ENCODE measurements at places on chromosomes 2 and 18. TPM values are rescaled to one million over a fixed set of nuclear protein-coding genes. Genes with fewer than 3 reads are reported as not detected.

GRCh38 chr2:102603904-102604303, 15.4 kb upstream of the SLC9A2 start:
- DNase-seq: peak; percentile 23

GRCh38 chr2:126244937-126245336, 411.0 kb upstream of the GYPC start:
- peak; percentile 41 for DNase-seq

GRCh38 chr18:79707239-79707638, 27.6 kb downstream of the CTDP1 start:
- no peak for DNase-seq

The SULT1C4 gene
- polyA plus RNA-seq: 22.0 TPM

GRCh38 chr2:30716123-30716900, 90.9 kb downstream of the CAPN13 start:
- DNase-seq: no peak

The PLGLB1 gene
- 5.4 TPM for polyA plus RNA-seq

DNA sequence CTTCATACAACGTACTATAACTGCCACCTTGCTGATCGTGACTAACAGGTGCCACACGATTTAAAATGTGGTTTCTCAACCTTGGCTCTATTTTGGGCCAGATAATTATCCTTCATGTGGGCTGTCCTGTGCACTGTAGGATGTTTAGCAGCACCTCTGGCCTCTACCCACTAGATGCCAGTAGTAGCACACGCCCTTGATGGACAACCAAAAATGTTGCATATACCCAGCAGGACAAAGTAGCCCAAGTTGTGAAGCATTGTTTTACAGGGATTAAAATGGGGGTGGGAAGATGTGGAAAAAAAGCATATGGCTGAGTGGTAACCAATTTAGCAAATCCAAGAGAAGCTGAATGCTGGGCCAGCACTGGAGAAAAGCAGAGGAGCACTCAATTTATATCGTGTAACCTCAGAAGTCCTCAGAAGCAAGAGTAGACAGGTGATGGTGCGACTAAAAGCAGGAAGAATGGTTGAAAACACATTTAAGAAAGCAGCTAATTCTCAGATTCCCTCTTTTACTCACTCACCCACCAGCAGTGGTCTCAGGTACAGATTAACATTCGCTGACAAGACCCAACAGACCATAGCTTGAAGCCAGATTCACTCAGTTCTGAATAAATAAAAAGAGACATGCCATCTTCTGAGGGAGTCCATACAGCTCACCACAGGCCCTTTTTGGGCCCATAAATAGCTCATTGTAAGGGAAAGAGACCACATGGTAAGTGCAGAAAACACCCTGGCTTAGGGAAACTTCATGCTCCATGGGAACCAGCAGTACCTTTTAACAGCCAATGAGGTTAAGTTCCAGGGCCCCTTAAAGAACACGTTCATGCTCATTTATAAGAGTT, 50.6 kb downstream of the RAPH1 start:
- DNase-seq: peak; percentile 50

DNA sequence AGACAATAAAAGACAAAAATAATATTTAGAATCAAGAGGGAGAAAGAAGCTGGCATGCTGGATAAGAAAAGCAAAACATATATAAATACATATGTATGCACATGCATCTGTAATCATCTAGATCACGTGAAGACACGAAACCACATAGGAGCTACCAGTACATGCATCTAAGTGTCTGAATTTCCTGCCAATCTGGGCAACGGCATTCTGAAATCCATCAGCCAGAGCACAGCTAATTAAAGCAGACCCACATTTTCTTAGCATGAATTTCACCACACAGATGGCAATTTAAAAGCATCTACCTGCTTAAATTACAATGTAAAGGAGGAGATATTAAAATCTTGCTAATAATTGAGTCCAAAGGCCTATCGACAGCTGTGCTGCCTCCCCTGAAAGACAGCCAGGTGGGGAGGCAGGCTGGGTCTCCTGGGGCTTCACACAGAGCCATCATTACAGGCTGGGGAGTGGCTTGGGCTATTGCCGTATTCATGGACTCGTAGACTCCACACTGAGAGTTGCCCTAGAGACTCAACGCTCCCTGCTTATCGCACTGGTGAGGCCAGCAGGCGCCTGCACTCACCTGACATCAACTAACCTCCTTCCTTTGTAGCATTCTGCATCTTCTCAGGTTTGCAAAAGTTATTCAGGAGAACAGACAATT, 272.5 kb upstream of the PXDN start:
- DNase-seq: no peak

- DNase-seq: no peak
Measured at GRCh38 chr2:140597836-140598235, 1533.0 kb downstream of the LRP1B start.

DNA sequence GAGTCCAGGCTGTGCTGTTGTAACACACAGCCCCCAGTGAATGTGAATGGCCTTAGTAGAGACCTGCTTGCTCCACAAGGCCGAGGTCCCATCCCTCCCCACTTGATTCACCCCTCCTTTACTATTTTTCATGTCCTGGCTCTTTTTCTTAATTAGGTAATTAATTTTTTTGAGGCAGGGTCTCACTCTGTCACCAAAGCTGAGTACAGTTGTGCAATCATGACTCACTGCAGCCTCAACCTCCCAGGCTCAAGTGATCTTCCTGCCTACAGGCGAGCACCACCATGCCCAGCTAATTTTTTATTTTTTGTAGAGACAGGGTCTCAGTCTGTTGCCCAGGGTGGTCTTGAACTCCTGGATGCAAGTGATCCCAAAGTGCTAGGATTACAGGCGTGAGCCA, 19.3 kb downstream of the FBLN7 start:
- no peak for DNase-seq

The NT5DC4 gene
- polyA plus RNA-seq: not detected

GRCh38 chr2:241261628-241262027, 53.8 kb downstream of the HDLBP start:
- DNase-seq: no peak

The PFN4 gene
- polyA plus RNA-seq: 1.5 TPM

The FAM124B gene
- polyA plus RNA-seq: 6.9 TPM

The DUSP19 gene
- 2.1 TPM for polyA plus RNA-seq

GRCh38 chr2:18402831-18403230, 157.6 kb downstream of the RDH14 start:
- DNase-seq: peak; percentile 91

The CDCA7 gene
- polyA plus RNA-seq: 18.2 TPM

The PARD3B gene
- polyA plus RNA-seq: 6.5 TPM

DNA sequence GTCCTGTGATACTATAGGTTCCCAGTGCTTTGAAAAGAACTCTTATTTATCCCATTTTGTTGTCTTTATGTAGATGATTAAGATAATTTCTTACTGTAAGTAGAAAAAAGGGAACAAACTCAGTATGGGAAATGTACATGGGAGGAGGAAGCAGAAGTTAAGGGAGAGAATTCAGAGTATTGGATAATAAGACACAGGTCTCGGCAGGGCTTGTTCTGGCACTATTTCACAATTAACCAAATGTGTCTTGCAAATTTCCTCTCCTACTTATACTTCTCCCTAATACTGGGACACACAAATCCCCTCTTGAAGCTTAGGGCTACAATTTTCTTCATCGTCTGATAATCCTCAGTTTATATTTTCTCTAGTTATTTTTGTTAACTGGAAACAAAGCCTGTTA, 744.0 kb downstream of the ADCYAP1 start:
- peak; percentile 29 for DNase-seq

- DNase-seq: no peak
Measured at GRCh38 chr2:100235098-100235497, 87.2 kb downstream of the LONRF2 start.

DNA sequence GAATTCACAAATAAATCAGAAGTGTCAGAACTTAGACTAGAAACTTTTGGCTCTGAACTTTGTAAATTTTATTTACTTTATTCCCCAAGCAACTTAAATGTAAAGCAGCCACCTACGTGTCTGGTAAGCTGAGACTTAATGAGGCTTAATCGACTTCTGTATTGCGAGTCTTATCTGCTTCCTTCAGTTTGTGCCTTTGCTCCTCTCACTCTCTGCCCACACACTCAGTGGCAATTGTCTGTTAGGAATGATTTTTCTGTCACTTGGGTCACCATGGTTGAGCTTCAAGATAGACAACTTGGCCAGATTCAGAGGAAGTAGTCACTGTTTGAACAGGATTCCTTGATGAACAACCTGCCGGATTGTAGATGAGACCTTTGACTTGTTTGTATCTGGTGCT, 691.4 kb upstream of the FSHR start:
- no peak for DNase-seq

DNA sequence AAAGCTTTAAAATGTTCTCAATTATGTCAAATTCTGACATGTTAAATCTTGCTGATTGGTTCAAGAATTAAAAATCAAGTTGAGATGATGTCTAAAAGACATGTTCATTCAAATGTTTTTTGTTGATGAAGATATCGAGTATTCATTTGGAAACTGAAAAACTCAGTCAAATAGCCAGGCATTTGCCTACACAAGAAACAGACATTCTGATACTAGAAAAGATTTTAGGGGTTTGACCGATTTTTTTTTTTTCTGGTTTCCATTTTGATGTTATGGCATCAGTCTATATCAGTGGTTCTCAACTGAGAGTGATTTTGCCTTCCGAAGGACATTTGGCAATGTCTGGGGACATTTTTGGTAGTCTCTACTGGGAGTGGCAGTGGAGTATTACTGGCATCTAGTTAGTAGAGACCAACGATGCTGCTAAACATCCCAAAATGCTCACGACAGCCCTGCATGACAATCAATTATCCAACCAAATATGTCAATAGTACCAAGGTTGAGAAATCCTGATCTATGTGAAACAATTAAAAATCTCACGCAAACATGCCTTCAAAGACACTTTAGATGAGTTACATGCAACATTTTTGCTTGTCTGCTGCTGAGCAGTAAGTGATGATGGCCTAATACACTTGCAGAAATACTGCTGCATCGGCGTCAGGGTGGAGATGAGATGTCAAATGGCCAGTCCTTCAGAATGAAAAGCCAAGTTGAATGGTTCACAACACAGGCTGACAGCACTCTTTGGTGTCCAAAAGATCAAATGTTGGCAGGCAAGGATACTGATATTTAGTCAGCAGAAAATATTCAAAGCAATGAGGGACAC, 12.5 kb downstream of the RASGRP3 start:
- DNase-seq: no peak

DNA sequence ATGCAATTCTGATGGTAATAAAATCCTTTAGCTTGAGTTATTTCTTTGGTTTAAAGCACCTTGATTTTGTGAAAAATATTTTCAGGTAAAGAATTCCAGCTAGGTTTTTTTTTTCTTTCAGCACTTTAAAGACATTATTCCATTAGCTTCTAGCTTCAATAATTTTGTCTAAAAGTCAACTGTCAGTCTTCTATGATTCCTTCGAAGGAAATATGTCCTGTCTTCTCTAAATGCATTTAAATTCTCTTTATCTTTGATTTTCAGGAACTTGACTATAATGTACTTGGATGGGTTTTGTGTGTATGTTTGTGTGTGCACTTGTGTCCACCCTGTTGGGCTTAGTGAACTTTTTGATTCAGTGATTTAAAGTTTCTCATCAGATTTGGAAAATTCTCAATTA, 4.7 kb downstream of the LONRF2 start:
- DNase-seq: no peak

GRCh38 chr2:16186661-16187481, 246.5 kb downstream of the MYCN start:
- no peak for DNase-seq

DNA sequence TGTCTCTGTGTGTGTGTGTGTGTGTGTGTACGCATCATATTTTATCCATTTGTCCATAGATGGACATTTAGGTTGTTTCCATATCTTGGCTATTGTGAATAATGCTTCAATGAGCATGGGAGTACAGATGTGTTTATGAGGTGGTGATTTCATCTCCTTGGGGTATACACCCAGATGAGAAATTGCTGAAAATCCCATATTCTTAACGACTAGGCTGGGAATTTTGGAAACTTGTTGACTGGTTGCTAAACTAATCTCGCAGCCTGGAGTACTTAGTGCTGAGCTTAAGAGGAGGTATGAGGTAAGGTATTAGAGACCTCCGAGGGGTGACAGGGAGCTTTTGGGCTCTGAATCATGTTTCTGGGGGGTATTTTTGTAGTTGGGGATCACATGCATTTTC, 66.0 kb upstream of the SPRED2 start:
- peak; percentile 88 for DNase-seq

GRCh38 chr2:213863541-213863940, 547.3 kb upstream of the VWC2L start:
- no peak for DNase-seq

DNA sequence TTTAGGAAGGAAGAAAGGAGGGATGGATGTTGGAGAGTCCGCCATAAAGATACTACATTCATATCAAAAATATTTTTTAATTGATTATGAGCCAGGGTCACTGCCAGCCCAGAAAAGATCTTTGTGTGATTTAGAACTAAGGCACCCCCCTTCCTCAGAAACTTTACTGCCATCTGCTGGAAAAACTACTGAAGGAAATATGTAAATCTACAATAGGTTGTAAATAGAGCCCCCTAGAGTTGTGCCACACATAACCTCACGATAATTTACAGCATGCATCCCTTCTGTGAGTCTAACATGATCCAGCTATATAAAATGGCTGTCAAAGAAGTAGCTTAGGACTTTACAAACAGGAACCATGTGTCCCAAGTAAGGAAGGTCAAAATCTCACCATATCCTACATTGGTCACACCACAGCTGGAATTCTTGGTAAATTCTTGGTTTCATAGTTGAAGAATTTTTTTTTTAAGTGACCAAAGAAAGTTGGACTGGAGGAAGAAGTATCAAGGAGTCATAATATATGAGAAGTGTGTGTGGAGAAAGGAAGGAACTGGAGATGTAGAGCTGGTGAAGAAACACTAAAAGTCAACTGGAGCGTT, 152.5 kb downstream of the CYP26B1 start:
- peak; percentile 22 for DNase-seq

DNA sequence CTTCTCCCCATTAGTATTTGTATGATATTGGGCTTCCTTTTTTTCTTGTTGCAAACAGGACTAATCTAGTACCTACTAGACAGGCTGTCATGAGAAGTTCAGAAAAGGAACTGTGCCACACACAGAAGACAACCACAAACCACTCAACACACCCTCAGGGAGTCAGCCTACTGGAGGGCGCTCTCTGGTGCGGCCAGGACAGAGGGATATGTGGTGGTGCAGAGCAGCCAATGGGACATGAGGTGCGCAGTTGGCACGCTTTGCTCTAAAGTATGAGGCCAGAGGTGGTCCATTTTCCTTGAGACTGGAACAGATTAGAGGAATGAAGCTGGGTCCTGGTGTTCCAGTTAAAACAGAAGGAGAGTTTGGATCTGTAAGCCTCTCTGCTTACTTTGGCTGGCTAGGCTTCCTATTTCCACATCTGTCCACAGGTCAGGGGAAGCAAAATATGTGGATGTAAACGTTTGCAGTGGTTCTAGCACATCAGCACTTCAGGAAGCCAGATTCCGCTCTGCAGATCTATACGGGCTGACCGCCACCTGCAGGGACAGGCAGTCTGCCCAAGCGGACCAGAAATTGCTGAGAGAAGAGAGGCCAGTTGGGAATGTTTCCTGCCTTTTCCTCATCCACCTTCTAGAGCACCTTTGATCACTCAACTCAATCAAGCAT, 114.1 kb downstream of the GFPT1 start:
- DNase-seq: peak; percentile 86

The NEB gene
- polyA plus RNA-seq: 743 TPM

GRCh38 chr2:65576861-65577601, 144.6 kb upstream of the SPRED2 start:
- no peak for DNase-seq

The SERPINB7 gene
- not detected for polyA plus RNA-seq

- DNase-seq: peak; percentile 93
Measured at GRCh38 chr2:22701561-22702160, 683.3 kb upstream of the KLHL29 start.

Data from muscle of leg (tissue), 16 donors.